SK-N-DZ (cell line): ENCODE measurements at places on chromosomes 13 and 19.
A peak's percentile ranks its signal among the peaks of the same experiment; 100 is the strongest.

- DNase-seq, result no peak
Observed at GRCh38 chr19:42552086-42553065, 24.1 kb upstream of the CEACAM1 start.

GRCh38 chr19:4557971-4558941, 1.2 kb downstream of the SEMA6B start:
- DNase-seq, result no peak

- no peak for DNase-seq
Observed at GRCh38 chr13:27306364-27306763, 35.7 kb downstream of the RASL11A start.

DNA sequence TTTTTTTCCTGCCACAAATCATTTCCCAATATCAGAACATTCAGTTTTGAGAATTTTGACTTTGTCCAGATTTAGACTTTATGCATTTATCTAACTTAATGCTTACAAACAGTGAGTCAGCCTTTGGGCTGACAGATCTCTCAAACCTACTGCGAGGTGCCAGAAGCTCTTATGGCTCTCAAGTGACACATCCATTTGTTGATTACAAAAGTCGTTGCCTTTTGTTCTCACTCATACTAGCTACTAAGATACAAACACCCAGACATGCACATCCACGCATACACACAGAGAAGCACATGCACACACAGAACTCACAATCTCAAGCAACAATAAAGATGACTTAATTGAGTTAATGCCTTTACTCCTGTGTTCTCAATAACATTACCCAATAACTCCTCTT, 1147.5 kb downstream of the DIAPH3 start:
- no peak for DNase-seq

DNA sequence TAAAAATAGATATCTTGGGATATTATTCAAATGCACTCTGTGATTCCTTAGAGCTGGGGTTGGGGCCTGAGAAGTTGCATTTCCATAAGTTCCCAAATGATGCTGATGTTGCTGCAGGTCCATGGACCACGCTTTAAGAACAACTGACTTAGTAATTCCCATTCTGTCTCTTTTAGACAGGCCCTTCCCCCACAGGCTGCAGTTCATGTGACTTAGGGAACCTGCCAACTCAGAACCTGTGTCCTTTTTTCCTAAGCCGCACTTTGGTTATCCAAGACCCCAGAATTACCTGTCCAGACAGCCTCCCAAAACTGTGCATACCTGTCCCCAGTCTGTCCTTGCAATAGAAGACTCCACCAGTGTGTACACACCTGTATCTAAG, 1.7 kb upstream of the ITGBL1 start:
- DNase-seq, result no peak

DNA sequence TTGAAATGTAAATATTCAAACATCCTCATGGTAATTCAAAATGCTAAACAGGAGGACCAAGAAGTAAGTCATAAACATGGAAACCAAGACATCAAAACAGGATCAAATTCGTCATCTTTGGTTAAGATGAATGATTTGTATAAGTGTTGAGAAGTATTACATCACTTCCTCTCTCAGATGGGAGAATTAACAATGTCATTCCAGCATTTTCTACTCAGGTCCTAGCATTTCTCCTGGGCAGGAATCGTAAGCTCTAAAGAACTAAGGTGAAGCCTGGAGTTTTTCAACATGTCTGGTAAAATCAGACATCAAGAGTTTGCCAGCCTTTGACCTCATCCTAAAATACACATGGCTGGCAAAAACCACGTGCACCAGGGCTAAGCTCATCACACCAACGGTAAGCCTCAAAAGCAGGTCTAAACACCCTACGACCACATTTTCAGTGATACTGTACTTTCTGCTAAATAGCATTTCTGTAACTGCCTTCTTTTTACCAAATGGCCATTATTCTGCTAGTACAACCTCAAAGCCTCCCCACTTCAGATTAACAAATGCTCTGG, 24.8 kb downstream of the RANBP3 start:
- DNase-seq, result no peak

GRCh38 chr13:51292000-51292565, 47.4 kb upstream of the SERPINE3 start:
- DNase-seq, result no peak

DNA sequence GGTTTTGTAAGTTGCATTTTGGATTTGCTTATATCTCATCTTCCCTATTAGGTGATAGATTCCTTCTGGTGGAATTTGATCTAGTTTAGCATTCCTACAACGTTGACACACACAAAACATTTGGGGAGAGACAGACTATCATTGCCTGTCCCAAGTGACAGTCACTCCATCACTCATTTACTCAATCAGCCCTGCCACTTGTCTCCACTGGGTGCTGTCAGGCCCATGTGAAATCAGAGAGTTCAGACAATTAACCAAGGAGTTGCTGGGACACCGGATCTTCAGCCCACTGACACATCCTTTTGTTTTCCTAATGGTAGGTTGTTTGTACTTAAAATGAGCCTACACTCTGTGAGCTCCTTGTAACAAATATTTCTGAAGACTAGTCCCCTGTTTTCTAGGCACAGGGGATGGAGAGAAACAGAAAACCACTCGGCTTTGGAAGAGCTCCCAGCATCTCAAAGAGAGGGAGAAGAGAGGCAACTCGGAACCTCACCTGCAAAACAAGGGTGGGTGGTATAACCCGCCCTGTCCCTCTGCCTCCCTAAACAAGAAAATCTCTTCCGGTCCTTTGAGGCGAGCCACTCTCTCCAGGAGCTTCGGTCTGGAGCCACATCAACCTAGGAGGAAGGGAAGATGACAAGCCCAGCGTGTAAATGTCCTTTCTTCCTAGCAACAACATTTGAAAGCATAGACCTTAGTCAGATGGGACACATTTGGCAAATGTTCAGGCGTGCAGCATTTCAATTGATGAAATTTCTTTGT, 440.9 kb upstream of the KLF12 start:
- DNase-seq, result peak; percentile 56

DNA sequence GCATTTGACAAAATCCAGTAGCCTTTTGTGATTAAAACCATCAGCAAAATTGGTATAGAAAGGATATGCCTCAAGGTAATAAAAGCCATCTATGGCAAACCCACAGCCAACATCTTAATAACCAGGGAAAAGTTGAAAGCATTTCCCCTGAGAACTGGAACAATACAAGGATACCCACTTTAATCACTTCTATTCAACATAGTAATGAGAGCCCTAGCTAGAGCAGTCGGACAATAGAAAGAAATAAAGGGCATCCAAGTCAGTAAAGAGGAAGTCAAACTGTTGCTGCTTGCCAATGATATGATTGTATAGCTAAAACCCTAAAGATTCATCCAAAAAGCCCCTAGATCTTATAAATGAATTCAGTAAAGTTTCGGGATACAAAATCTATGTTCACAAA, 1510.3 kb downstream of the PCDH9 start:
- no peak for DNase-seq

- DNase-seq, result no peak
Observed at GRCh38 chr19:34560229-34560628, 78.7 kb downstream of the WTIP start.

- DNase-seq, result no peak
Observed at GRCh38 chr19:11261971-11262839, at the start of gene DOCK6. Gene DOCK6, minus strand, starts transcription at chr19:11262524. Its CDS starts 84 bp downstream, at chr19:11262440.

GRCh38 chr19:16814526-16815100, 14.6 kb upstream of the SIN3B start:
- DNase-seq, result peak; percentile 19

DNA sequence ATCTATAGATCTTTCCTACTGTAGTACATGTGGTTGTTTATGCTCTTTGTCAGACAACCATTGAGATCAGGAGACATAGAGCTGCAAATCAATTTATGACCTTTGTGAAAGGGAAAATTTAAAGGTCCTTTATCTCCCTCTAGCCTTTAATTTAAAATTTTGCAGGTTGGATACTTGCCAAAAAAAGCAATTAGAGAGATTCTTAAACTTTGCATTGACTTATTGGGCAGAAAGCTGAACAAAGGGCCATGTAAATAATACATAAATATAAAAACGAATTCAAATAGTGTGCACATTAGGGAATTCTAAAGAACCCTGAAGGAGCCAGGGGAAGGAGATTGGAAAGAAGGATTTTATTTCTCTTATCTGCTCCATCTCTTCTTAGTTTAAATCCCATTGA, 22.0 kb upstream of the RB1 start:
- no peak for DNase-seq

DNA sequence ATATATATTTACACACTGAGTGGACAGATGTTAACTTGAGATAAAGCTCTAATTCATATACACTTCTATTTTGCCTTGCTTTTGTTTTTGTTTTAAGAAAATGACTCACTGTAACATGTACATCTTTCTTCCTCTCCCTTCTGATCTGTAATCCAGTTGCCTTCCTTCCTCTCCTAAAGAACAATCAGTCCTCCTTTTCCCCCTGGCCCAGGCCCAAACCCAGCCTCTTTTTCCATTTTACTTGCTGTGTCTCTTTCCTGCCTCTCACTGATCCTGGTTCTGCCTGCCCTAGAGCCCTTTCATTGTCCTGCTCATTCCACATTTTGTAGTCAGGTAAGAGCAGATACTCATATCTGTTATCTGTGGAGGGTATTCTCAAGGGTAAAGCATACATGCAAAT, 50.8 kb downstream of the ZAR1L start:
- no peak for DNase-seq

DNA sequence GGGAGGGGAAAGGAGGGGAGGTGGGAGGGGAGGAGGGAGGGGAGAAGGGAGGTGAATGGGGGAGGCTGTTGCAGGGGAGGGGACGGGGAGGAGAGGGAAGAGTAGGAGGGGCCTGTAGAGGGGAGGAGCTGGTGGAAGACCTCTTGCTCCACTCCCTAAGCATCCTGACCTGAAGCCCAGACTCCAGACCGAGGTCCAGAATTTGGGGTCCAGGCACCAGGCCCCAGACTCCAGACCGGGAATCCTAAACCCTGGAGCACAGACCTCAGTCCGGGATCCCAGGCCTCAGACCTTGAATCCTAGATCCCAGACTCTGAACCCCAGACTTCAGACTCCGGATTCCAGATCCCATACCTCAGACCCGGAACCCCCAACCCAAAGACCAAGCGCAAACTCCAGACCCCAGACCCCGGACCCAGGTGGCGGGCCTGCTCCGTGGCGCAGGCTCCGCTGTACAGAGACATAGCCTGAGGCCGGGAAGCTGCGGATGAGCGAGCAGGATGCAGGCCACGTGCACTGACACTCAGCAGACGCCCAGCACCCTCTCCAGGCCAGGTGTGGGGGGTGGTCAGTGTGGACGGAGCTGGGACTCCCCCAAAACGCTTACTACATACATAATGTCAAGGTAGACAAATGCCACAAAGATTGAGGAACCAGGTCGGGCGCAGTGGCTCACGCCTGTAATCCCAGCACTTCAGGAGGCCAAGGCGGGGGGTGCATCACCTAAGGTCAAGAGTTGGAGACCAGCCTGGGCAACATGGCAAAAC, 710 bp upstream of the BTBD2 start:
- DNase-seq, result peak; percentile 80

GRCh38 chr13:99886706-99887105, 84.9 kb downstream of the ZIC5 start:
- DNase-seq, result no peak

DNA sequence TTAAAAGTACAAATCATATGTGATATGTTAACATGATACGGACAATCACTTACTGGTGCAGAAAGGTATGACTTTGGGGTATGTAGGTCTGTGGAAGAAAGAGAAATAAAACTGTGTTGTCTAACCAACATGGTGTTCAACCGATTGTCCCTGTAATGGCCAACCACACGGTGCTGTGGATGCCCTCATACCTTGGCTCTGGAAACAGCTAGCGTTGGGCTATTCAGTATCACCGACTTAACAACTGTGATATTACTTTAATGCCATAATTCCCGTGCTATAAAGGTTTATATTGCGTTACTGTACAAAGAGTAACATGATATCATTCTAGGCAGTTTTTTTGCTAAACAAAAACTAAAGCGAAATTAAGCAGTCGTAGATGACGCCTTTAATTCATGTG, 448.3 kb downstream of the EFNB2 start:
- no peak for DNase-seq

GRCh38 chr13:33642374-33643065, 175.4 kb upstream of the RFC3 start:
- no peak for DNase-seq

GRCh38 chr13:40613192-40613818, 53.1 kb downstream of the FOXO1 start:
- DNase-seq, result no peak

DNA sequence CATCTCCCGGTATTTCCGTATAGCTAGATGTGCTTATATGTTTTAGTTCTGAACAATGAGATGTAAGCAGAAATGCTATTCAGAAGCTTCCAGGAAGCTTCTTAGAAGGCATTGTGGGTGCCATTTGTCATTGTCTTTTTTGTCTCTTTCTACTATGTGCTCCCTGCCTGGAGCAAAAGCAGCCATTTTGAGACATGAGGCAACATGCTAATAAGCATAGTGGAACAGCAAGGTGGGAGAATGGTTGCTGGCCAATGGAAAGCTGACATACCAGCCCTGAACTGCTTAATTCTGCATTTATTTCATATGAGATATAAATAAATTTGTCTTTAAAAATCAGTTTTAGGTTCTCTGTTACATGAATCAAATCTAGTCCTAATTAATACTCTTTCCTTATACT, 299.7 kb downstream of the LMO7 start:
- DNase-seq, result no peak

- no peak for DNase-seq
Observed at GRCh38 chr13:39347926-39348901, 254.8 kb downstream of the LHFPL6 start.

DNA sequence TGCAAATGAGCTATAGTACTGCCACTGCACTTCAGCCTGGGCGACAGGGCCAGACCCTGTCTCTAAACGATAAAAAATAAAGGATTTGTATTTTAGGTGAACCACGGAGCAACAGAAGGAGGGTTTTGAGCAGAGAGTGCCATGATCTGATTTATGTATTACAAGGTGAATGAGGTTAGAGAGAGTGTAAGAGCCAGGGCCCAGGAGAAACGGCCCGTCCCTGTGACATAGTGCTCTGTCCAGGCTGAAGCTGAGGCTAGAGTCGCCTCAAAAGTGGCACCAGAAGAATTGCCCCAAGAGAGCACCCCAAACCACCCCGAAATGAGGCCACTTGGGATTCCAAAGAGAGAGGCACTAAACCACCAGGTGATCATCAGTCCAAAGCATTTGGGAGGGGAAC, 16.9 kb downstream of the MAG start:
- no peak for DNase-seq

- no peak for DNase-seq
Observed at GRCh38 chr19:2424686-2425621, 2.4 kb downstream of the TIMM13 start.

DNA sequence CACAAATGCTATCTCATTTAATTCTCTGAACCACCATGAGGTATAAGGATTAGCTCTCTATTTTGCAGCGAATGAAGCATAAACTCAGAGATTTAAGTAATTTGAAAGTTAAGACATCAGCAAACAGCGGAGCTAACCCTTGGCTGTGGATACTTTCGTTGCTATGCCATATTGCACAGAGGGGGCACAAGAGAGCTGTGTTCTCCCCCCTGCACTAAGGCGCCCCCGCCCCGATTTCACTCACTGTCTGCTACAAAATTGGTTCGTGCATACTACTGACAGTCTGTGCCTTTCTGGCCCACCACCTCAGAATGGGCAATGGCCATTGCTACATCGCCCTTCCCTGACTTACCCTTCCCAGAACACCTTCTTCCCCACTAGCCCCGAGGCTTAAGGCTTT, 105.7 kb upstream of the OBI1 start:
- no peak for DNase-seq
